GM23248 (cell line): ENCODE measurements at places on chromosomes 5 and 9. TPM values are rescaled to one million over a fixed set of nuclear protein-coding genes. Genes with fewer than 3 reads are reported as not detected.

Gene SH3GL2
- not detected in 2 replicates for total RNA-seq

DNA sequence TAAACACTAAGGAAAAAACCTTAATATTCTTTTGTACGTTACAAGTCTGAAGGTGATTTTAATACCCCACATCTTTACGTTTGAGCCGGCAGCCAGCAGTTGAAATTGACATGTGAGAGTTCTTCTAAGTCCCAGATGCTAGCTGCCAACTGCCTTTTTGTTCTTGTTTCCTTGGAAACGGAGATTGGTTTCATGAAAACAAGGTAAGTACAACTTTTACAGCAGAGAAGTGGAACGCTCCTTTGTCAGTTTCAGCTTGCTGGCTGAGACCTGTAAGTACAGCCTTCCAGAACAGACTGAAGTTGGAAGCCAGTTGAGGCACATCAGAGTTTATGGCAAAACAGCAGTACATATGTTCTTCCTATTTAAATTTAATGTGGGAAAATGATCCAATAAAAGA, 1018.4 kb upstream of the ARRDC3 start:
- no peaks in the 10 kb centered on the region for H3K36me3 ChIP-seq
- H3K27ac ChIP-seq, result peak overlapping the region; percentile 43
- H3K4me1 ChIP-seq, result peaks cover 17% of the 10 kb centered on the region
- H3K4me3 ChIP-seq, result no peak overlapping the region
- peak; percentile 36 for DNase-seq

GRCh38 chr9:11039006-11039405, 426.2 kb upstream of the PTPRD start:
- no peaks in the 10 kb centered on the region for H3K4me1 ChIP-seq
- no peak for DNase-seq
- no peak overlapping the region for H3K27ac ChIP-seq

Gene IL9
- not detected in 2 replicates for total RNA-seq

- no peak overlapping the region for H3K27ac ChIP-seq
- peaks cover 14% of the 10 kb centered on the region for H3K4me1 ChIP-seq
- H3K36me3 ChIP-seq, result no peaks in the 10 kb centered on the region
- H3K4me3 ChIP-seq, result no peak overlapping the region
- no peak for DNase-seq
Observed at GRCh38 chr5:143721925-143722324, 90.0 kb upstream of the HMHB1 start.

DNA sequence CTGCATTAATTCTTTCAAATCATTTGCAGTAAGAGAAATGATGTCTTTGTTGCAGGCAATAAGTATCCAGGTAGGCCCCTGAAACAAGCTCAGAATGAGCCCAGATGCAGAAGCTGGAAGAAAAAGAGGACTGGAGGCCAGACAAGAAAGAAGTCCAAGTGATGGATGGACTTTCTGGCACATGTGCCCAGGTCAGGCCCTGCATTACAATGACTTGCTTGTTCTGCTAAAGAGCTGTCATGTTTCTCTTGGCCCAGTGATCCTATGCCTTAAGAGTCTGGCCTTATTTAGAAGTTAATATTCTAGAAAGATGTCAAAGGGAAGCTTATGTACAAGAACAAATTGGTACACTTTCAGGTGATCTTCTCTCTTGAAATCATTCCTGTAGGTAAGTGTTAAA, 64.8 kb downstream of the DPYSL3 start:
- H3K4me3 ChIP-seq, result no peak overlapping the region
- H3K36me3 ChIP-seq, result no peaks in the 10 kb centered on the region
- no peaks in the 10 kb centered on the region for H3K27me3 ChIP-seq

Gene CCL27
- total RNA-seq, result not detected in 2 replicates

Gene ADGRD2
- not detected in 2 replicates for total RNA-seq

GRCh38 chr9:112050544-112051475, 124.3 kb downstream of the SUSD1 start:
- H3K36me3 ChIP-seq, result no peaks in the 10 kb centered on the region
- H3K27ac ChIP-seq, result peak overlapping the region; percentile 87
- peaks cover 62% of the 10 kb centered on the region for H3K4me1 ChIP-seq
- peak; percentile 90 for DNase-seq
- H3K27me3 ChIP-seq, result no peaks in the 10 kb centered on the region

DNA sequence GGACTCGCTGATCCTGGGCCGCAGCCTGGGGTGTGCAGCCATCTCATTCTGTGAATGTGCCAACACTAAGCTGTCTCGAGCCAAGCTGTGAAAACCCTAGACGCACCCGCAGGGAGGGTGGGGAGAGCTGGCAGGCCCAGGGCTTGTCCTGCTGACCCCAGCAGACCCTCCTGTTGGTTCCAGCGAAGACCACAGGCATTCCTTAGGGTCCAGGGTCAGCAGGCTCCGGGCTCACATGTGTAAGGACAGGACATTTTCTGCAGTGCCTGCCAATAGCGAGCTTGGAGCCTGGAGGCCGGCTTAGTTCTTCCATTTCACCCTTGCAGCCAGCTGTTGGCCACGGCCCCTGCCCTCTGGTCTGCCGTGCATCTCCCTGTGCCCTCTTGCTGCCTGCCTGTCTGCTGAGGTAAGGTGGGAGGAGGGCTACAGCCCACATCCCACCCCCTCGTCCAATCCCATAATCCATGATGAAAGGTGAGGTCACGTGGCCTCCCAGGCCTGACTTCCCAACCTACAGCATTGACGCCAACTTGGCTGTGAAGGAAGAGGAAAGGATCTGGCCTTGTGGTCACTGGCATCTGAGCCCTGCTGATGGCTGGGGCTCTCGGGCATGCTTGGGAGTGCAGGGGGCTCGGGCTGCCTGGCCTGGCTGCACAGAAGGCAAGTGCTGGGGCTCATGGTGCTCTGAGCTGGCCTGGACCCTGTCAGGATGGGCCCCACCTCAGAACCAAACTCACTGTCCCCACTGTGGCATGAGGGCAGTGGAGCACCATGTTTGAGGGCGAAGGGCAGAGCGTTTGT, 19.9 kb downstream of the PTGES2 start:
- no peaks in the 10 kb centered on the region for H3K4me1 ChIP-seq
- H3K27me3 ChIP-seq, result no peaks in the 10 kb centered on the region
- H3K27ac ChIP-seq, result no peak overlapping the region
- no peak overlapping the region for H3K4me3 ChIP-seq
- no peak for DNase-seq

GRCh38 chr5:98320343-98320742, 453.1 kb upstream of the RGMB start:
- H3K4me3 ChIP-seq, result no peak overlapping the region
- no peaks in the 10 kb centered on the region for H3K27me3 ChIP-seq
- no peak overlapping the region for H3K27ac ChIP-seq
- DNase-seq, result no peak
- H3K4me1 ChIP-seq, result peaks cover 6% of the 10 kb centered on the region

GRCh38 chr9:87336407-87336806, 161.3 kb upstream of the DAPK1 start:
- DNase-seq, result peak; percentile 69
- H3K4me1 ChIP-seq, result peaks cover 9% of the 10 kb centered on the region

- H3K27ac ChIP-seq, result no peak overlapping the region
- peaks cover 32% of the 10 kb centered on the region for H3K4me1 ChIP-seq
- no peak overlapping the region for H3K4me3 ChIP-seq
- DNase-seq, result peak; percentile 66
- H3K36me3 ChIP-seq, result no peaks in the 10 kb centered on the region
- H3K27me3 ChIP-seq, result no peaks in the 10 kb centered on the region
Observed at GRCh38 chr5:121967187-121967586, 5.4 kb downstream of the SRFBP1 start.

Gene TMEM171
- total RNA-seq, result 5.8 and 6.7 TPM in 2 replicates

GRCh38 chr5:129400395-129400983, 59.6 kb upstream of the ADAMTS19 start:
- H3K36me3 ChIP-seq, result no peaks in the 10 kb centered on the region
- H3K27me3 ChIP-seq, result no peaks in the 10 kb centered on the region
- peak; percentile 6 for DNase-seq
- no peak overlapping the region for H3K27ac ChIP-seq

Gene IL4
- not detected in 2 replicates for total RNA-seq

Gene ST8SIA4
- under 0.01 TPM in 1 of 2 replicates, not detected in the other for total RNA-seq

DNA sequence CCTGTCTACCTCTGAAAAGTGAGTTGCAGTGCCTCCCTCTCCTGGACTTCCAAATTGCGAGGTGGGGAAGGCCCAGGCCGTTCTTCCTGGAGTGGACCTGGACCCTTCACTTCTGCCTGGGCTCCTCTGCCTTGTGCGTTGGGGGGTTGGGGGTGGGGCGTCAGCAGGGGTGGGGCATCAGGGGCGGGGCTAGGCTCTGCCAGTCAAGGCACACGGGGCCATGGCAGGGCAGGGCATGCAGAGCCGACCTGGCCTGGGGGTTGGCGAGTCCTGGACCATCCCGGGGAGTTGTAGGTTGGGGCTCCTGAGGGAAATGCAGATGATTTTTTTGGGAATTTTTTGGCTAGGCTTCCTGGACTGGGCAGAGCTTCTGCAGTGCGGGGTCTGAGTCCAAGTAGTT, 87.1 kb downstream of the EHMT1 start:
- no peak overlapping the region for H3K27ac ChIP-seq
- no peaks in the 10 kb centered on the region for H3K36me3 ChIP-seq
- no peak overlapping the region for H3K4me3 ChIP-seq
- H3K27me3 ChIP-seq, result no peaks in the 10 kb centered on the region
- DNase-seq, result no peak

DNA sequence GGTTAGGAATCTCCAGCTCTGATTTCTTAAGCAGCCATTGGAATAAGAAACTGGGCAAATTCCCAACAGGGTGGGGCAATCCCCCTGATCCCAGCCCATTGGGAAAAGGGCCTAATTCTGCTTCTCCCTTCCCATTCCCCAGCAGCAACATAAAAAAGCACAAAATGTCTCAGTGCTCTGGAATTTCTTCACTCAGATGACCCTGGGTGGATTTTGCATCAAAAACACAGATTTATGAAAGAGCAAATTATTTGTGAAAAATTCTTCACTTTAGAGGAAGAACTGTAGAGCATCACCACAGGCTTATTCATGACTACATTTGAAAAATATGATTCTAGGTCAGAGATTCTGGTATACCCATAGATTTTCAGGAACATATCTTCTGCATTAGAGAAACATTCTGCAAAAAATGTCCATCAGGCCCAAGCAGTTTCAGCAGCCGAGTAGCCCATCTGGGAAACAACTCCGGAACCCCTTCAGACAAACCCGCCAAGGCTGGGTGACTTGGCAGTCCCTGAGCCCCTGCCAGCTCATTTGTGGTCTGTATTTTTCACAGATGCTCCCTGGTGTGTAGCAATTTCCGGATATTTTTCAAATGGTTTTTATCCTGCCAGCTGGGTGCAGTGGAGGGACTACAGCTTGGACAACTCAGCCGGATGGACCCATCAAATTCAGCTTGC, 102.1 kb upstream of the RANBP3L start:
- H3K27me3 ChIP-seq, result no peaks in the 10 kb centered on the region
- peaks cover 44% of the 10 kb centered on the region for H3K4me1 ChIP-seq
- H3K27ac ChIP-seq, result peak overlapping the region; percentile 80

DNA sequence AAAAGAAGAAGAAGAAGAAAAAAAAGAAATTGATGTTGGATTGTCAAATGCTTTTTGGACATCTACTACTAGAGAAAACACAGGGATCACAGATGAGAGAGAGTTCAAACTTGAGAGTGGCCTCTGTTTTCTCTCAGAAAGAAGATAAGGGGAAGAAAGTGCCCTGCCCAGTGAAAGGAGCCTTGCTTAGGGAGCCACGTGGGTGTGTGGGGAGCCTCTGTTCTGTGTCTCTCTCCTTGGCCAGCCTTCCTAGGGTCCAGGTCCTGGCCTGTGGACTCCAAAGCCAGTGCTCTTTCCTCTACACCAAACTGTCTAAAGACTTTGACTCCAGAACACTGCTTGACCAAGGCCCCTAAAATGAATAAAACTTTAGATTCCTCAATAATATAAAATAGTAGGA, 22.0 kb upstream of the COL15A1 start:
- H3K36me3 ChIP-seq, result no peaks in the 10 kb centered on the region
- no peak overlapping the region for H3K4me3 ChIP-seq

Gene CSF2
- total RNA-seq, result not detected in 2 replicates

- DNase-seq, result no peak
- no peaks in the 10 kb centered on the region for H3K27me3 ChIP-seq
- H3K4me3 ChIP-seq, result peak overlapping the region; percentile 80
- H3K27ac ChIP-seq, result no peak overlapping the region
- H3K36me3 ChIP-seq, result no peaks in the 10 kb centered on the region
Observed at GRCh38 chr9:69036799-69037198, 1.2 kb downstream of the FXN start.

Gene OBP2B
- total RNA-seq, result not detected in 2 replicates

Gene FAM151B
- 3.4 and 7.8 TPM in 2 replicates for total RNA-seq

Gene HSPB3
- 4.1 and 12.3 TPM in 2 replicates for total RNA-seq

Gene C9
- not detected in 2 replicates for total RNA-seq

Gene MAP1B
- 71.7 and 149 TPM in 2 replicates for total RNA-seq

Gene EGFLAM
- not detected in 2 replicates for total RNA-seq

- H3K27me3 ChIP-seq, result no peaks in the 10 kb centered on the region
- peak overlapping the region; percentile 77 for H3K4me3 ChIP-seq
- H3K4me1 ChIP-seq, result peaks cover 34% of the 10 kb centered on the region
- no peaks in the 10 kb centered on the region for H3K36me3 ChIP-seq
Observed at GRCh38 chr5:150625164-150625535, 15.3 kb upstream of the SYNPO start.

DNA sequence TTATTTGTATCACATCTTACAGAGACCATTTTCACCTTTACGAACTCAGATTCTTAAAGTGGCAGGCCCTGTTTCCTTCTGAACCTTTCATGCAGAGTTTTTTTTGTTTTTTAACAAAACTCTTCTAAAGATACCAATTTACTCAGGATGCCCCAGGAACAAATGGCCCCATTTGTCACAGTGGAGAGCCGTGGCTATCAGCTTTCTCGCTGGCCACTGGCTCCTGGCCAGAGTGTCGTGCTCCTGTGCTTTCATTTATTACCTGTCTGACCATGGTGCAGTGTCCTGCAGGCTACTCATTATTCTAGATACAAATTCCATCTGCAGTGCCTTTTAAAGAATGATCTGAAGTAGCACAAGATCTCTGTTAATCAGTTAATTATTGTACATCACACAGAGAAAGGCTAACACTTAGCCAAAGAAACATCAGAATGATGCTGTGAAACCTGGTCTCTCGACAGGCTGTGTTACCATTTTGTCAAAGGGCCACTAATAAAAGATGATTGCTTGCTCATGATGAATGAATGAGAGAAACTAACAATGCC, 27.8 kb downstream of the ADRA1B start:
- peaks cover 12% of the 10 kb centered on the region for H3K4me1 ChIP-seq
- no peak overlapping the region for H3K4me3 ChIP-seq
- no peaks in the 10 kb centered on the region; the same call in 1 of the 2 replicates for H3K27me3 ChIP-seq
- no peak overlapping the region for H3K27ac ChIP-seq

Gene PCDHB10
- total RNA-seq, result 1.3 and 2.9 TPM in 2 replicates

DNA sequence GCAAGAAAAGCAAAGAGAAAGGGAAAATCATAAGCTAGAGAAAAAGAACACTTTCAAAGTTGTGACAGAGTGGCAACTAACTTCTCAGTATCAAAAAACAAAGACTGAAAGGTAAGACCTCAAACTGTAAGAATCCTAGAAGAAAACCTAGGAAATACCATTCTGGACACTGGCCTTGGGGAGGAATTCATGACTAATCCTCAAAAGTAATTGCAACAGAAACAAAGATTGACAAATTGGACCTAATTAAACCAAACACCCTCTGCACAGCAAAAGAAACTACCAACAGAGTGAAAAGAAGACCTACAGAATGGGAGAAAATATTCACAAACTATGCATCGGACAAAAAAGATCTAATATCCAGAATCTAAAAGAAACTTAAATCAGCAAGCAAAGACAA, 79.1 kb downstream of the FEM1C start:
- no peak overlapping the region for H3K4me3 ChIP-seq
- H3K4me1 ChIP-seq, result peaks cover 29% of the 10 kb centered on the region
- DNase-seq, result no peak
- H3K27me3 ChIP-seq, result no peaks in the 10 kb centered on the region
- H3K27ac ChIP-seq, result no peak overlapping the region
- H3K36me3 ChIP-seq, result no peaks in the 10 kb centered on the region

Gene ANKRD34B
- total RNA-seq, result not detected in 2 replicates

Gene C5orf34
- total RNA-seq, result 3.1 and 5.2 TPM in 2 replicates
